ENCODE measurements at places on chromosomes 2 and 18.

- no peak for DNase-seq
Observed at GRCh38 chr2:37456479-37456878, 112.0 kb downstream of the QPCT start.

DNA sequence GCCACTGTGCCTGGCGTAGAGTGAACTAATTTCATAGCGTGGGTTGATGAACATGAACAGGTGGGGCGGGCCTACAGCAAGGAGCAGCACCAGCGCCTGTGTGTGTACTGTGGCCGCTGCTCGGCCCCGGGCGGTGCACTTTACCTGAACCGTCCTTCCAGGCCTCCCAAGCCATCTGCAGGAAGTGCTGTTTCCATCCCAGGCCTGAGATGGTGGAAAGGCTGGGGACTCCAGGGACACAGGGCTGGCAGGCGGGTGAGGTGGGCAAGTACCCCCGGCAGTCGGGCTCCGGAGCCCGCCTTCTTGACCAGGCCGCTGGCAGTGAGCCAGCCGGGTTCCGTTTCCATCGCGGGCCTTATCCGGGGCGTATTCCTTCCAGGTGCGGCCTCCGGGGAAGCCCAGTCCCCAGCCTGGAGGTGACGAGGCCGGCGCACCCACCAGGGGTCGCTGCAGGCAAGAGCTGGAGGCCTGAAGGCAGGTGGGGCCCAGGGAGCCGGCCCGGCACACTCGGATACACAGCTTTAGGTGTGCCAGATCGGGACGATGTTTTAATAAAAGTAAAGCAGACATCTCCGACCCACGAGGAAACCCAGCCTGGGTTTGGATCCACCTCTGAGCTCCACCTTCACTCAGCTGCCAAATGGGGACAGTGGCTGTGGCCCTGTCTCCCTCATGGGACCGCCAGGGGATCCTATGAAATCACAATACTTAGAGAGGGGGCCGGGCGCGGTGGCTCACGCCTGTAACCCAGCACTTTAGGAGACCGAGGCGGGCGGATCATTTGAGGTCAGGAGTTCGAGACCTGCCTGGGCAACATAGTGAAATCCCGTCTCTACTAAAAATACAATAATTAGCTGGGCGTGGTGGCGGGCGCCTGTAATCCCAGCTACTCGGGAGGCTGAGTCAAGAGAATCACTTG is 22.7 kb upstream of the PDIA6 start:
- peak; percentile 79 for DNase-seq

DNA sequence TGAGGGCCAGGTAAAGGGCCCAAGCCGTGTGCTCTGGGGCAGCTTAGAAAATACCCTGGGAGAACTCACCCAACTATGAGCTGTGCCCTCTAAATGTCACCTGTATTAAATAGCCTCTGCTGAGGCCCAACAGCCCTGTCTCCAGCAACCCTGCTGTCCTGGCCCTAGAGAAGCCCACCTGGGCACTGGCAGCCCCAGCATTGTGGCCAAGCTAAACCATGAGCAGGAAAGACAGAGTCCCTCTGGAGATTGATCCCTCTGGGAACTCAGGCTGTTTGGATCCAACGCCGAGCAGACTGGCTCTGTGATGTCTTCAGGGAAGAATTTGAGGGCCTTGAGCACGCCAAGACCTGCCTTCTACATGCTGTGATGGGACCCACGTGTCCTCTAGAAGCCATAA is 126.5 kb downstream of the TTC32 start:
- no peak for DNase-seq

DNA sequence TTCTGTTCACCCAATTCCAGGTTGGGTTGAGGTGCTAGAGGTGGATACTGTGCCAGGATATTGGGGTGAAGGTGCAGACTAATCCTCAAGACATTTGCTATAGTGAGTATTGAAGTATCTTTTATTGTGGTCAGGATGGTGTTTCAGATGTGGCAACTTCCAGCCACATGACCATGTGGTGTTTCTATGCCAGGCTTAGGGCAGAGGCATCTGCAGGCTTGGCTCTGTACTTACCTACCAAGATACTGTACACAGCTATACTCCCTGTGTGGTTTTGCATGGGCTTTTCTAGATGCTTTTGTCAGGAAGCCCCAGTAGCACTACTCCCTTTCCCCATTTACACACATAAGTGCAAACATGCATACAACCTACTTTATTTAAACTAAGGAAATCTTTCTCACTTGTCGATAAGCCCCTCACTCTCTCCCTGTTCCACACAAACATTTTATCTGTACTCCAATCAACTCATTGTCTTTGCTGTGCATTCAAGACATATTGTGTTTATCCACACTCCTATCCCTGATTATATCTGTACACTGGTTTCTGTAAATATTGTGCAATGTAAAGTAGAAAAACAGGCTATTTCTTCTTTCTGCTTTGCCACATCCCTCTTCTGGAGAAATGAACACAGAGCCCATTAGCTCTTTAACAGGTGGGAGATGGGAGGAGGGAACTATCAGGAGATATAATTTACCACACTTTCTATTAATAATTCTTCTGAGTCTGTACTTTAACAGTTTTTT is 12.3 kb downstream of the ARL6IP6 start:
- no peak for DNase-seq

GRCh38 chr18:78953566-78953965 is 26.1 kb upstream of the SALL3 start:
- no peak for DNase-seq

DNA sequence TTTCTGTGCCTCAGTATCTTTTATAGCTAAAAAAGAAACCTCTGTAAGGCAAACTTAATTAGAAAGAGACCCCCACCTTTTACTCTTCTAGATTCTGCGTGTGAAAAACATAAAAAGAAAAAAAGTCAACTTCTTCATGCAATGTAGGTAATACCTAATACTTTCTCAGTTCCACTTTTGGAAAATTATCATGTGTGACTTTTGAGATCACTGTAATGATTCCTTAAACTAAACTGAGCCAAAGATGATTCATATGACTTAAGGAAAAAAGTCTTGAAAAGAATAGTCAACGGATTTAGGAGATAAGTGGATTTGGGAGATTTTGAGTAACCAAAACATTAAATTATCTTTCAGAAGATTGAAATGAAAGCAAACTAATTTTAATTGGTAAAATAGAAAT is 48.9 kb downstream of the PLEKHA3 start:
- no peak for DNase-seq

GRCh38 chr2:47666332-47666731 is 116.6 kb upstream of the MSH6 start:
- DNase-seq = no peak

DNA sequence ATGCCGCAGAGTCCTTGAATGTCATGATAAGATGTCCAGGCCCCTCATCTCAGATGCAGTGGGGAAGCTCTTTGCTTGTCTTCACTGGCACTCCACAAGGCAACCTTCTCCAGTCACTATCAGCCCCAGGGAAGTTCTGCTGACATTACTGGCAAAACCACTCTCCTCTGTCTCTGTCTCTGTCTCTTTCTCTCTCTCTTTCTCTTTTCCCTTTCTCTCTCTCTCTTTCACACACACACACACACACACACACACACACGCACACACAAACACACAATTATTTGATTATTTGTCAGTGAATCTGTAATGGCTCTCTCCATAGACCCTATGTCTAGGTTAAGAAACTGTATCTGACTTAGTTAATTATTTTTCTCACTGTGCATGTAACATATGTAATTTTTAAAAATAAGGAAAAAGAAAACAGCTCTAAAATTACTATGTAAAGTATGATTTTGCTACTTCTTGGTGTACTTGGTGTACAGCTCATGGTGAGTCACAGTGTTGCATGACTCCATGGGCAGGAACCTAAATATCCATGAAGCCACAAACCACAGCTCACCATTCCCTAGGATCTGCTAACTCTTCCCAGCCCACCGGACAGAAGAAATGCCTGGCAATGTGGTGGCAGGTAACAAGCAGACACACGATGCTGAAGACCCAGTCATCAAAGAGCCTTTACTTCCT is 594.9 kb upstream of the ID2 start:
- DNase-seq = no peak

DNA sequence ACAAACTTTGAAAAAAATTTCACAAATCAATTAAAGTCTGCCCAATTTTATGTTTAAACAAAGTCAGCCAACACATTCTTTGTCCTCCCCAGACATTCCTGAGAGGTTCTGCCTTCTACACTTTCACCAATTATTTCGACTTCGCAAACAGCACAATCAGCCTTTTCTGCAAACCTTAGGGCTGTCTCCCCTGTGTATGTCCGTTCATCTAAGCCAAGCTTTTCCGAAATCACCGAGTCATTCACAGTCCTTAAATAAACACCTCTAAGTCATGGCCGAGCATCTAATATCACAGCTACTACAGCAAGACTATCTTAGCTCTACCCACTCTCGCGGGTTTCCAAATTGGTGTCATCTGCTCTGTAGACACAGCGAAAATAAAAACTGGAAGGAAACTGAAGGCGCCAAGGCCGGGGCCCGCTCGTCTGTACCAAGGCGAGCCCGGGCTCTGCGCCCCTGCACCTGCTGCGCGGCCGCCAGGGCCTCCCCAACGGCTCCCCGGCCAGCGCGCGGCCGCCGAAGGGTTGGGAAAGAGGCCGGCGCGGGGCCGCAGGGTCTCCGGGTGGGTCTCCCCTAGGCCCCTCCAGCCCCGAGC is 730 bp downstream of the ODC1 start:
- DNase-seq = peak; percentile 40

- DNase-seq = no peak
Observed at GRCh38 chr2:134218930-134219658, 34.8 kb upstream of the MGAT5 start.

- no peak for DNase-seq
Observed at GRCh38 chr2:137522620-137523011, 441.7 kb upstream of the HNMT start.

- DNase-seq = peak; percentile 31
Observed at GRCh38 chr18:62715759-62716615, 646 bp downstream of the PHLPP1 start.

DNA sequence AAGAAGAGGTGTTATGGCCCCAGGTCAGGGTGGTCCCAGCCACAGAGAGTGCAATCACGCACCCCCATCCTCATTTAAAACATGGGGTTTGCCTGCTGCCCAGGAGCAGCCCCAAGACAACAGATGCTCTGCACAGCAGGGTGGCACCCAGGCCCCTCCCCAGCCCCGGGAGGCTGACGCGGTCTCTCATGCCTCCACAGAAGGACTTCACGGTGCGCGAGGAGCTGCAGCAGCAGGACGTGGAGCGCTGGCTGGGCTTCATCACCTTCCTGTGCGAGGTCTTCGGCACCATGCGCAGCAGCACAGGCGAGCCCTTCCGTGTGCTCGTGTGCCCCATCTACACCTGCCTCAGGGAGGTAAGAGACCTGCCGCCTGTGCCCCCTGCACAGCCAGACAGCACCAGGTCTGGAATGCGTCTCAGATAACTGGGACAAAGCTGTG is 133.7 kb downstream of the SMAD7 start:
- DNase-seq = no peak

GRCh38 chr18:31657823-31658669 is 26.3 kb downstream of the B4GALT6 start:
- peak; percentile 3 for DNase-seq

DNA sequence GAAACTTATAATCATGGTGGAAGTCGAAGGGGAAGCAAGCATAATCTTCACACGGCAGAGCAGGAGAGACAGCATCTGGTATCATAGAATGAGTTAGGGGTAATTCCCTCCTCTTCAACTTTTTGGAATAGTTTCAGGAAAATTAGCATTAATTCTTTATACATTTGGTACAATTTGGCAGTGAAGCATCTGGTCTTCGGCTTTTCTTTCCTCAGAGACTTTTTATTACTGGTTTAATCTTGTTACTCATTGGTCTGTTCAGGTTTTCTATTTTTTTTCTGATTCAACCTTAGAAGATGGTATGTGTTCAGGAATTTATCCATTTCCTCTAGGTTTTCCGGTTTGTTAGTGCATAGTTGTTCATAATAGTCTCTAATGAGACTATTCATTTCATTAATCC is 39.7 kb upstream of the ABCA12 start:
- no peak for DNase-seq

- DNase-seq = no peak
Observed at GRCh38 chr2:200585730-200586643, at the start of gene AOX1. AOX1 (plus strand) TSS chr2:200586014; CDS start chr2:200586109, 95 bp downstream.

DNA sequence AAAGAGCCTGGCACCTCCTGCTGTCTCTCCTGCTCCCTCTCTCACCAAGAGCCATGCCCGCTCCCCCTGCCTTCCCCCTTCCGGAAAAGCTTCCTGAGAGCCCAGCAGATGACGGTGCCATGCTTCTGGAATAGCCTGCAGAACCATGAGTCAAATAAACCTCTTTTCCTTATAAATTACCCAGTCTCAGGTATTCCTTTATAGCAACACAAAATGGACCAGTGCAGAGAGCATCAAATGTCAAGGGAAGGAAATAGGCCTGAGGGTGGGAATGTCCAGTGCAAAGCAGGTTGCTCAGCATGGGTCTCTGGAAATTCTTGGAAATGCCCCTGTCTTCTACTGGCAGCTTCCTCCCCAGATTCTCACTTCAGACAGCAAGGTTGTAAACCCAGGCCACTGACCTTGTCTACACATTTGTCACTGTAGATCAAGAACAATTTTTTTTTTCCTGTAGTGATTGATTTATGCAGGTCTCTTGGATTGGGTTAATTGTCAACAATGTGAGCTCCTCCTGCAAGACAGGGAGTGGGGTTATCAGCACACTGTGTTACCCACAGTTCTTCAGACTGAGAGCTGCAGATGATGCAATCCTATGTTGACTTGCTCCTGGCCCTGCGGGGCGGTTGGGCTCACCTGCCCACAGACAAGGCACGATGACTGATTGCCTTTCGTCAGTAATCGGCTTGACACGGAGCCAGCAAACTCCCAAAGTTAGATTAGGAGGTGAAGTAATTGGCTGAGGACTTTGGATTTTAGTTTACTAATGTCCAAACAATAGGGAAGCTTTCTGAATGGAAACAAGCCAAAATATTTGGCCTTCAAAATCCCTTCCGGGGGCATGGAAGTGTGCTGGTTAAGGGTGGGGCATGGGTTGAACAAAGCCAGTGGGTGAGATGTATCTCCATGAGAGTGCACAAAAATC is 5.4 kb upstream of the BOD1L2 start:
- DNase-seq = no peak

- DNase-seq = no peak
Observed at GRCh38 chr18:58998401-58999203, 133.9 kb downstream of the ZNF532 start.

- DNase-seq = no peak
Observed at GRCh38 chr2:158600155-158600802, 143.5 kb downstream of the PKP4 start.

DNA sequence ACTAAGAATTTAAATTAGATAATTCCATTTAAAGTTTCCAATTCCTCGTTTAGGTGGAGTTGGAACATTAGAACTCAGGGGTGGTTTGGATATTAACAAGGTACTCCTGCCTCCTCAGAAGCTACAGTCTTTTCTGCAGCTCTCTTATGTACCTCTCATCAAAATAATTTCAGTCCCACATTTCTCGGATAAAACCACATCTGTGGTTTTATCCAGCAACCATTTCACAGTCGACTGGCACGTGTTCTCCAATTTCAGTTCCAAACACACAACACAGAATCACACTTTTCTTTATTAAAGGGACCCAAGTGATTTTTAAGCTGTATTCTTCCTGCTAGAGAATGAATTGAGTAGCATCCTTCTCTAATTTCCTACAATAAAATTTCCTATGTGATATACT is 22.7 kb upstream of the NFU1 start:
- DNase-seq = no peak

Measured in stimulated activated CD4-positive, alpha-beta T cell treated with anti-CD3 and anti-CD28 coated beads, Interleukin-15, amount 100 ng/mL, for 1 hour (primary cell).